GM18507 (cell line): ENCODE measurements at places on chromosomes 12 and 14.

DNA sequence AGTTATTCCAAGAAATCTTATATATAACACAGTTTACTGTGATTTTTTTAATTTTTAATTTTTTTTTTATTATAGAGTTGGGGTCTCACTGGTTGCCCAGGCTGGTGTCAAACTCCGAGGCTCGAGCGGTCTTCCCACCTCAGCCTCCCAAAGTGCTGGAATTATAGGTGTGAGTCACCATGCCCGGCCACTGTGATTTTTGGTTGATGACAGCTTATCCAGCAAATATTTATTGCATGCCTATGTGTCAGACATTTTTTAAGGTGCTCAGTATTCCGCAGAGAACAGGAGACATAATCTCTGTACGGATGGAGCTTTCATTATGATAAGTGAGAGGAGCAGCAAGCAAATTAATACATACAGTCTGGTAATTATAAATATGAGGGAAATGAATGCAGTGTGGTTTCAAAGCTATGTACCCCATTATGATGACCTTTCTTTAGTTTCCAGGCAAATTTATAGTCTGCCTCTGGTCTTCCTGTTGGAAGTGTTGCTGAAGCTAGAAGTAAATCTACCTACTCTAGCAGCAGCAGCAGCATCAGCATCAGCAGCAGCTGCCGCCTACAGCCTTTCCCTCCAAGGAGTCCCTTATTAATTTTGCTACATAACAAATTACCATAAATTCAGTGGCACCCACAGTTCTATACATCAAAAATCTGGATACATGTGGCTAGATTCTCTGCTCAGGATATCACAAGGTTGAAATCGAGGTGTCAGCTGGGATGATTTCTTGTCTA is 32.3 kb downstream of the FRS2 start:
- no peak for DNase-seq

GRCh38 chr12:75690296-75690955 is 179.0 kb upstream of the KRR1 start:
- DNase-seq, result no peak

DNA sequence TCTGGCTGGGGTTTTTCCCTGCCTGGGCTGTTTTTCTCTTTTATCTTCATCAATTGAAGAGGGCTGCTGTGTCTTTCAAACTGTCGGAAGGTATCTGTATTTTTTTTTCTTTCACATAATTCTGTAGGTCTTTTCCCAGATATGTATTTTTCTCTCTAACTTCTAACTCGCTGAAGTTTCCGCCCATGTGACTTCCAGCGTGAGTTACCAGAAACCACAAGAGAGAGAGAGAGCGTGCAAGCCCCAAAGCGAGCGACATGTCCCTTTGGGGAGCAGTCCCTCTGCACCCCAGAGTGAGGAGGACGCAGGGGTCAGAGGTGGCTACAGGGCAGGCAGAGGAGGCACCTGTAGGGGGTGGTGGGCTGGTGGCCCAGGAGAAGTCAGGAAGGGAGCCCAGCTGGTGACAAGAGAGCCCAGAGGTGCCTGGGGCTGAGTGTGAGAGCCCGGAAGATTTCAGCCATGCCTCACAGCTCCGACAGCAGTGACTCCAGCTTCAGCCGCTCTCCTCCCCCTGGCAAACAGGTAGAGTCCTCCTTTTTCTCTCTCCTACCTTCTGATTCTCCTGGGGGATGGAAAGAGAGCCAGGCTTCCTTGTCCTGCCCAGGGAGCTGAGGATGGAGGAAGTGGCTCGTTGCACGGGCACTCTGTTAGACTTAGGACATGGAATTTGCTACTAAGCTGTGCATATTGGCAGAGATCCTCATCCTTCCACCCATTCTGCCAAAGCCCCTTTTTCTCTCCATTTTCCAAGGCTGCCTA is at the start of gene BATF:
TSS of gene BATF (plus strand) at position 246 of the 759 bp plus-strand sequence. CDS start at position 460, 214 bp downstream.
- no peak for DNase-seq

- DNase-seq, result no peak
Measured at GRCh38 chr14:63231766-63232165, 27.5 kb downstream of the RHOJ start.

- DNase-seq, result no peak
Measured at GRCh38 chr12:3036901-3037600, 40.1 kb upstream of the TSPAN9 start.
